Mesendoderm (in vitro differentiated cells): ENCODE measurements at places on chromosomes 13 and 19.

GRCh38 chr19:3057275-3057714, 5.0 kb downstream of the TLE5 start:
- peak; percentile 51 for DNase-seq

- DNase-seq, result peak; percentile 61
Measured at GRCh38 chr19:33396701-33397535, 23.4 kb downstream of the CEBPG start.

- DNase-seq, result no peak
Measured at GRCh38 chr13:53010374-53011105, 18.1 kb upstream of the OLFM4 start.

DNA sequence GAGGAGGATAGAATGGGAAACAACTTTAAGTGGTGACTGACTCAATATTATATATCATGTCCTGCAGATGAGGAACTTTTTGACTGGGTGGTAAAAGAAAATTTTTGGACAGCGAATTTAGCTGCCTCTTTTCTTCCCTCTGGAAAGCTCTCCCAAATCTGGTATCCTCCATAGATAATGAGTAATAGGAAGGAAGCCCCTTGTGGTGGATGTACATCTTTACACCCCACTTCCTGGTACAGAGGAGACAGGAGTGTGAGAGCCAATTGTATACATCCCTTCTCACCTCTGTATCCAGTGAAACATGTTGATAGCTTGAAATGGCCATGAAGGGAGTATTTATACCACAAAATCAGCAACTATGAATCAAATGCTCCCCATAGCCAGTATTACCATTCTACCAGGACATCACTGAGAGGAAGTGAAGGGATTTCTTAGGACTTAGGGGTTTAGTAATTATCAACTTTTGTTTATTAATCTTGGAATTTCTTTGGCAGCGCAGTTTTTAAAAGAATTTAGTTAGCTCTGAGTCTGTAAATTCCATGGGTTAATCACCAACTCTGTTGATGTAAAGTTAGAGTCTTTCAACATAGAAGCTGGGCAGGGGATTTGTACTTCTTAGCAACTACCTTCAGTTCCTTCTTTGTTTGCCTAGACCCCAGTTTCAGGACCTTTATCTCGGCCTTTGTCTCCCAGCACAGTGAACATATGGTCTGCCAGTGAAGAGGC, 17.0 kb upstream of the TDRD3 start:
- no peak for DNase-seq

DNA sequence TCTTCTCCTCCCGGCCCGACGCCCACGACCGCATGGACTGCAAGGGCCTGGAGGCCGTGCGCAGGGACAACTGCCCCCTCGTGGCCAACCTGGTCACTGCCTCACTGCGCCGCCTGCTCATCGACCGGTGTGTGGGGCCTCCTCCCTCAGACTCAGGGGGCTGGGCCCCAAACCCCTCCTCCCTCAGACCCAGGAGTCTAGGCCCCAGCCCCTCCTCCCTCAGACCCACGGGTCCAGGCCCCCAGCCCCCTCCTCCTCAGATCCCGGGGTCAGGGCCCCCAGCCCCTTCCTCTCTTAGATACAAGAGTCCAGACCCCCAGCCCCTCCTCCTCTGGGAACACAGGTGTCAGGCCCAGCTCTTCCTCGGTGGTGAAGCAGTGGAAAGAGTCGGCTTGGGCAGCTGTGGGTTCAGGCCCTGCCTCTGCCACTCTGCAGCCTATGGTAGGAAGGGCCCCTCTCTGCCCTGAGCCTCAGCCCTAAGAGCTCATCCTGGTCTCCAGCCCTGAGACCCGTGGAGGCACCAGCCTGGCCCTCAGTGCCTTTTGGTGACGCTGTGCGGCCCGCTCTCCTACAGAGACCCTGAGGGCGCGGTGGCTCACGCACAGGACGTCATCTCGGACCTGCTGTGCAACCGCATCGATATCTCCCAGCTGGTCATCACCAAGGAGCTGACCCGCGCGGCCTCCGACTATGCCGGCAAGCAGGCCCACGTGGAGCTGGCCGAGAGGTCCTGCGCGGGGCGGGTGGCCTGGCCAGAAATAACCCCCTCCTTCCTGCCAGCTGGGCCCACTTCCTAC, 3.7 kb upstream of the SPIB start:
- peak; percentile 88 for DNase-seq

DNA sequence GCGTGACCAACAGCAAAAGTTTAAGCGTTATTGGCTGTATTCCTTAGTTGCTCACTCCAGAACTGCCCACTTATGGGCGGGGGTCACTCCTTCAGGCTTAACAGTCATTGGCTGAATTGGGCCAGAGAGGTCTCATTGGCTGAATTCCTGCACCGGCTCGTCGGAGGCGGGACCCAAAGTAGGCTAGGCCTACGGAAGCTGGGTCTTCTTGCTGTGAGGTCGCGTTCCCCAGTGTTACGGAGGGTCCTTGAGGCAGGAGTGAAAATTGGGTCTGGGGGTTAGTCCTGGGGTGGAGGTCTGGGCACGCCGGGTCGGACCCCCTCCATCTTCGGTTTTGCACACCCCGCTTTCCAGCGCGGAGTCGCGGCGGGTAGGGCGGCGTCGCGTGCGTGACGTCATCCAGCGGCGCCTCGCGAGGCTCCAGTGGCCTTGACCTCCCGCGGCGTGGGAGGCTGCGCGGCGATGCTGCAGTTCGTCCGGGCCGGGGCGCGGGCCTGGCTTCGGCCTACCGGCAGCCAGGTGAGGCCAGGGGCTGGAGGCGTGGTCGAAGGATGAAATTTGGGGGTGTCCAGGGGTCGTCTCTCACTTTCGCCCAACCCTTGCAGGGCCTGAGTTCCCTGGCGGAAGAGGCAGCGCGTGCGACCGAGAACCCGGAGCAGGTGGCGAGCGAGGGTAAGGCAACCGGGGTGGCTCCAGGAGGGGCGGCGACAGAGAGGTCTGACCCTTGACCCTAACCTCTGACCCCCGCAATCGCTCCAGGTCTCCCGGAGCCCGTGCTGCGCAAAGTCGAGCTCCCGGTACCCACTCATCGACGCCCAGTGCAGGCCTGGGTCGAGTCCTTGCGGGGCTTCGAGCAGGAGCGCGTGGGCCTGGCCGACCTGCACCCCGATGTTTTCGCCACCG, at the start of gene MRPL4:
TSS of gene MRPL4 (plus strand) at position 423 of the 903 bp plus-strand sequence. CDS start at position 463, 40 bp downstream.
- peak; percentile 100 for DNase-seq

DNA sequence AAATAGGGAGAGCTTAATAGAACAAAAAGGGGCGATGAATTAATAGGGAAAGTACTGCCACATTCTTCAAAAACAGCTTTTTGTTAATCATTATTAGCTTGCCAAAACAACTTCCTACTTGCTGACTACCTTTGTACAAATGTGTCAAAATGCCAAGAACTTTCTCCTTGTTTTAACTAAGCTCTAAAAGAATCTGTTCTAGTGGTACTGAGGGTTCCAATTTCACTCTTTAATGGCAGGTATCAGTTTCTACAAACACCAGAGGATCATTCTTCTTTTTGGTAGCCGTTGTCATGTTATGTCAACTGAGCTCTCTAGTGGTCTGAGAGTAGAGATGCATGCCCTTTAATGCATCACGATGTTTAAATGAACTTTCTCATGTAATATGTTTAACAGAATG, 29.4 kb upstream of the FBXL3 start:
- DNase-seq, result peak; percentile 6

DNA sequence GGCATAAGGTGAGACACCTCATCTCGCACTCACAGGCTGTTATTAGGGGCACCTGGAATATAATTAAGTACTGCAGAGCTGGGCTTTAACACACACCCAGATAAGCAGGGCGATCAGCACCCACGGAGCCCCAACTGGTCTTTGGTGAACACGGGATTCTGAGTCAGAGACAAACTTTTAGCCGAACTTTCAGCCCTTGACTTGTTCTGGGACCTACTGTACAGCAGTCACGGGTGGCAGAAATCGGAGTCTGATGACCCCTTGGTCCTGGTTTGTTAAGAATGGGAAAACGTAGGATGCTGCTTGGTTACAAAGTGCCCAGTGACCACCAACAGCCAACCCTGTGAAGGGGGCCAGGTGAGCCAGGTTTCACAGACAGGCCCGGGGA, 9.0 kb downstream of the SH3GL1 start:
- DNase-seq, result no peak

DNA sequence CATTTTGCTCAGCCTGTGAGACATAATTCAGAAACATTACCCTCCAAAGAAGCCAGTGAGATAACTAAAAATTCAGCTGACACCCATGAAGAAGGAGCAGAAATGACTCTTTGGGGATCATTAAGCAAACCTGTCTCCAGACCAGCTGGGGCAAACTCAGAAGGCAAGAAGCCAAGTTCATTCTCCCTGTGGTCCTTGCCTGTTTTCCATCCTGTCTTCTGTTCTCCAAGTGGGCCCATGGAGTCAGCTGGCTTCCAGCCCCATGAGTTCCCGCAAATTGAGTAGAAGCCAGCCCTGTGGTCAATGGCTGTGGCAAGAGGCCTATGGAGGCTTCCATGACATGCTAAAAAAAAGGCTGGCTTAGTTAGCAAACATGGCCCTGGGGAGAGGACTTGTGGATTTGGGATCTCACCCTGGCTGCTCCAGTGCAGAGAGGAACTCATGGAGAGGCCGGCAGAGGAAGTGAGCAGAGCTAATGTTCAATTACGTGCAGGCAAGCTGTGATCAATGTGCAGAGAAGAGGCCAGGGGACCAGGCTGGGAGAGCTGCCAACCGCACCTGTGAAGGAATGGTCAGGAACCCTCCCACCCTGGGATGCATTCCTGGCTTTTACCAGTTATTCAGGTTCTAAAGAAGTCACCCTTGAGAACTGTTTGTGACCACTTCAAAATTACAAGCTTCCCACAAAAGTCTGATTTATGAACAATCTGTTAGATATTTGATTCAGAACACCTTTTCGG, 229.1 kb downstream of the TSHZ3 start:
- no peak for DNase-seq

DNA sequence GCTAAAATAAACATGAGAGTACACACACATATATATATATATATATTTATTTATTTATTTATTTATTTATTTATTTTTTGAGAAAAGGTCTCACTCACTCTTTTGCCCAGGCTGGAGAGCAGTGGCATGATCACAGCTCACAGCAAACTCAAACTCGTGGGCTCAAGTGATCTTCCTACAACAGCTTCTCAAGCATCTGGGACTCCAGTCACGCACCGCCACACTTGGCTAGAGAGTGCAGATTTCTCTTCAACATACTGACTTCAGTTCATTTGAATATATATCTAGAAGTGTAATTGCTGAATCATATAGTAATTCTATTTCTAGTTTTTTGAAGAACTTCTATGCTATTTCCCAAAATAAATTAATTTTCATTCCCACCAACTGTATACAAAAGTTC, 1711.8 kb downstream of the SLITRK5 start:
- no peak for DNase-seq

DNA sequence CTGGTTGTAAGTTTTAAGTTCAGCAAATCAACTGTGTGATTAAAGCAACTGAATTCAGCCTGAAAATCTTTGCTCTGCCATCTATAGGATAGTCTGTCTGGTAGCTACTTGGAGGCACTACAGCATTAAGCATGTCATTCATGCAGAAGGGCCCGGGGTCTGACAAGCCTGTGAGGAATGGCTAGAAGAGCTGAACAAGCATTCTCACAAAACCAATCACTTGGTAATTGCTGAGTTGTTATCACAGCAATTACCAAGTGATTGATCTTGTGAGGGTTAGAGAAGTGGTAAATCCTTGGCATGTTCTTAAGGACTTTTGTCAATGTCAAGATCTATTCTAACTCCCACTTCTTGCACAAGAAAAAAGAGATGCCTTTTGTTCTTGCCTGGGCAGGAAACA, 356.1 kb downstream of the FGF14 start:
- peak; percentile 62 for DNase-seq

DNA sequence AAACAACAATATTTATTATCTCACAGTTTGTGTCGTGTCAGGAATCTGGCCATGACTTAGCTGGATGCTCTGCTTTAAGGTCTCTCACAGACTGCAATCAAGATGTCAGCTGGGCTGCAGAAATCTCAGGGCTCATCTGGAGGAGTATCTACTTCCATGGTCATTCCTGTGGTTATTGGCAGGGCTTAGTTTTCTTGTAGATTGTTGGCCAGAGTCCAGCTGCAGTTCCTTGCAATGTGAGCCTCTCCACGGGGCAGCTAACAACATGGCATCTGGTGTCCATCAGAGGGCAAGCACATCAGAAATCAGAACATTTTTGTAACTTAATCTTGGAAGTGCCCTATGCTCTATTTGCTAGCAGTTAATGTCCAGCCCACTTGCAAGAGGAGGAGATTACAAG, 45.7 kb upstream of the TDRD3 start:
- DNase-seq, result no peak

GRCh38 chr19:40177286-40178070, 13.7 kb upstream of the MAP3K10 start:
- DNase-seq, result no peak

GRCh38 chr19:377801-378581, 31.0 kb downstream of the C2CD4C start:
- no peak for DNase-seq

DNA sequence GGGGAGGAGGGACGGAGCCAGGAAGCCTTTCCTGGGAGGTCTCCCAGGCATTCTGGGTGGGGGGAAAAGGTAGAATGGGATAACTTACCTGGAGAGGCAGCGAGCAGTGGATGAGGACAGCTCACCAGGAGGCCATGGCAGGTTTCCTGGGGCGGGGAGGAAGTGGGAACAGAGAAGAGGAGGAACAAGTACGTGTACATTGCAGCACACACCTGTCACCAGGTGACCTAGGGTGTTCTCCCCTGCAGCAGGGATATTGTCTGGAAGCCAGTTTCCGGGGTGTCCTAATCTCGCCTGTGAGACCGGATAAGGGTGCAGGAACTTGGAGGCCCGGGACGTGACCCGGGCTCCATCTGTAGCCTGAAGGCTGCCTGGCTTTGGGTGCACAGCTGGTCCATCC, at the start of gene FUT3:
TSS of gene FUT3 (minus strand) at position 148 of the 400 bp plus-strand sequence.
- no peak for DNase-seq

DNA sequence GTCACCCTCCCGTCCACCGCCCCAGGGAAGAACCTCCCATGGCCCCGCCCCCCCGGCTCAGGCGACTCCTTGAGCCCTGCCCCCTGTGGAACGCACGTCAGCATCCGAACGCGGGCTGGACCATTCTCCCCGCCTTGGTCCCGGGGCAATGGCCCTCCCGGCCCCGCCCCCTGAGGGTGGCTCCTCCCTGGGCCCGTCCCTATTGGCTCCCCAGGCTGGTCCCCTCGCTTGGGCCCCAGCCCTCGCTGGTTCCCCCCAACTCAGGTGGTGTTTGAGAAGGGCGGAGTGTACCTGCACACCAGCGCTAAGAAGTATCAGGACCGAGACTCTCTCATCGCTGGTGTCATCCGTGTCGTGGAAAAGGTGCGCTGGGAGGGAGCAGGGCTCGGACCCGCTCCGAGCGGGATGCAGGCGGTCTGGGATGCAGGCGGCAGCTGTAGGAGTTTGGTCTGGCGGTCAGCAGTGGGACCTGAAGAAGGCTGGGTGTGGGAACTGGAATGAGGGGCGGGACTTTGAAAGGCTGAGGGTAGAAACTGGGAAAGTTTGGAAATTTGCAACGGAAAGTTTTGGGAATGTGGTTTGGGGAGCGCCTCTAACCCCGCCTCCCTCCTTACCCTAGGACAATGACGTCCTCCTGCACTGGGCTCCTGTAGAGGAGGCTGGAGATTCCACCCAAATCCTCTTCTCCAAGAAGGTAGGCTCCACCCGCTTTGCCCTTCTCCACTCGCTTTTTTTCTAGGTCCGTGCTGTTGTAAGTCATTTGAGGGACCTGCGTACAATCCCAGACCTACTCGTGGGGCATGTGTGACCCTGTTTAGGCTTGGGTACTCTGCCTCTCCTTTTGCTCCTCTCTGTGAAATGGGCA, 609 bp downstream of the TBC1D17 start:
- peak; percentile 99 for DNase-seq
